NCI-H526 (cell line): ENCODE measurements at places on chromosomes 1 and 21.

DNA sequence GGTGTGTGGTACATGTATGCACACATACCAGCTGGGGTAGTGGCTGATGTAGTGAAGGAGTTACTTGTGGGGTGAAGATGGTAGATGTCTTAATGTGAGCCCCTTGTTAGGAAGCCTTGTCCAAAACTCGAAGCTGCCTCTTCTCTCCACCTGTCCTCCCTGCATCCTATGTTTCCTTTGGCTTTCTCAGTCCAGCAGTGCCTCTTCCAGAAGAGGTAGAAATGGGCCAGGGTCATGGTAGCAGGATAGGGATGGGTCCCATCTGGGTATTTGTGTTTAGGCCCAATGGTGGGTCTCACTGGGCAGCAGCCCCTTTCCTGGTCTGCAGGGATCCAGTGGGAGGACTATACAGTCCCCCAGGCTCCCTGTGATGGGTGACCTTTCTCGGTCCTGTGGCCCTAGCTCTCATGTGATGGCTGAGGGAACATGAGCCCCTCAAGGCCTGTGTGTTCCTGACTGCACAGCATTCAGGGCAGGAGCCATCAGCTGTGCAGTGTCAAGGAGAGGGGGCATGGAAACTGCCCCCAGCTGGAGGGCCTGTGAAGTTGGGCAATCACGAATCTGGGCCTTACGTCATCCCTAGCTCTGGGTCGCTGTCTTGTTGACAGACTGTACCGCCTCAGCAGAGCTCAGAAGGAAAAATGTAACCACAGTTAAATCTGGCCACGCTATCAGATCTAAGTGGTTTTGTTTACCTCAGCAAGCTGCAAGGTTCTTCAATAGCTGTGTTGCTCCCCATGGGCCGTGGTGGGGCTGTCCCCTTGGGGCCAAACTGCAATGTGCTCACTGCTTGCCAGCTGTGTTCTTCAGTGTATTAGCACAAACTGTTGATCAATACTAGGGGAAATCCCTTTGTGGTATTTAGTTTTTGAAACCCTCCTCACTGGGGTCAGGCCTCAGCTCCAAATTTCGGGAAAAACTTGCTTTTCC is 82.7 kb downstream of the NOS1AP start:
- DNase-seq = no peak

GRCh38 chr1:240586006-240586405 is 25.9 kb downstream of the GREM2 start:
- DNase-seq = no peak

DNA sequence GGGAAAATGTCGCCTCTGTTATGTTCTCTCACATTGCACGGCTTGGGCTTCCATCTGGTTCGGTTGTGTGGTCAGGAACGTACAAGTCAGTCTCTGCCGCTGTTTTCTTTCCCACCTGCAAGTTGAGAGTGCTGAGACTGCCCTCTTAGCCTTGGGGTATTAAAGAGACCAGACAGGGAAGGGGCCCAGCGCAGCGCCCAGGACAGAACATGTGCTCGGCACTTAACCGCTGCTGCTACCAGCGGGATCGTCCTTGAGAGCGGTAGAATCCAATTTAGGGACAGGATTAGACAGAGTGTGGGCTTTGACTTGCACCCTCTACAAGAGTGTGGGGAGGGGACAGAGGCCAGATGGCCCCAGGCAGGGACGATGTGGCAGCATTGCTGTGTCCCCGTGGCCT is 17.7 kb upstream of the AGPAT3 start:
- DNase-seq = no peak

DNA sequence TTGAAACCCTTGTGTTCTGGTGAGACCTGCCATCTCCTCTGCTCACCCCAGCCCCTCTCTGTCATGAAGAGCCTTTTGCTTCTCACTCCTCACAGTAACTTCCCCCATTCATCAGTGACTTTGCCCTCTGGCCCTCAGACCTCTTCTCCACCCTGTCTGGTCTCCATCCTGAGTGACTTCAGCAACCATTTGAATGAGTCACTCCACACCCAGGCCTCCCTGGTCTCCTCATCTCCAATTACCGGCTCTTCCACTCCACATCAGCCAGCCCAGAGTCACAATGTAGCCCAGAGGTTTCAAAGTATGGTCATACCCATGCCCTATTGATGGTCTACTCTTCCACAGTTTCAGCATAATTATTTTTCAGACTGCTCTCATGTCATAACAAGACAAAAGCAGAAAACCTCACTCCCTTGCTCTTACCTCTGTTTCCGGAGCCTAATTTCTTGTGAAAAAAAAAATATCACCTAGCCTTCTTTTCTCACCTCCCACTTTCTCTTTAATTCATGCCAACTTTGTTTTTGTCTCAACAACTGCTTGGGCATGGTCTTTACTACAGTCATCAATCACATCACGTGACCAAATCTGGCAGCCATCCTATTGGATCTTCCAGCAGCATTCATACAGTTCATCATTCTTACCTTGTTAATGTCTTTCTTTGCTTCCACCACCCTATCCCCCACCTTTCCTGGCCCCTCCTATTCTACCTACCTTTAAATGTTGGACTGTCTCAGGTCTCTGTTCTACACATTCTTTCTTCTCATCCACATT is 35.6 kb upstream of the NEK7 start:
- DNase-seq = no peak

DNA sequence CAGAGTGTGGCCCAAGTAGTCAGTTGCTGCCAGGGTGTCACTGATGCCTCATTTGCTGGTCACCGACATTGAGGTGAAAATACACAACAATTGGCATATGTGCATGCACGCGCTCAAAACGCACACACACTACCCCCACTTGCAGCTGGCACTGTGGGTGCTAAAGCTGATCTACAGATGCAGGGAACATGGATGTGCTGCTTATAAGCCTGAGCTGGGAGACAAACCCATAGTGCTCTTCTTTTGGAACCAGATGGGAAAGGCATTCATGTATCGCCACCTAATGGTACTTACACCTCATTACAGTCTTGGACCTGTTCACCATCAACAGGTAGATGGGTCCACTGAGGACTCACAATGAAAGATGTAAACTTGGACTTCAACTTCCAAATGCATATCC is 70.3 kb upstream of the CAMK1G start:
- peak; percentile 53 for DNase-seq

GRCh38 chr1:241834733-241835377 is 13.1 kb upstream of the EXO1 start:
- no peak for DNase-seq

GRCh38 chr1:224730540-224730939 is 114.4 kb downstream of the CNIH3 start:
- DNase-seq = no peak

- no peak for DNase-seq
These were observed 369.4 kb downstream of the KCNH1 start for GRCh38 chr1:210764536-210764935.

- DNase-seq = no peak
These were observed 1.3 kb downstream of the GIPC2 start for GRCh38 chr1:78047106-78047505.

GRCh38 chr1:222357252-222357651 is 190.7 kb downstream of the HHIPL2 start:
- DNase-seq = no peak

DNA sequence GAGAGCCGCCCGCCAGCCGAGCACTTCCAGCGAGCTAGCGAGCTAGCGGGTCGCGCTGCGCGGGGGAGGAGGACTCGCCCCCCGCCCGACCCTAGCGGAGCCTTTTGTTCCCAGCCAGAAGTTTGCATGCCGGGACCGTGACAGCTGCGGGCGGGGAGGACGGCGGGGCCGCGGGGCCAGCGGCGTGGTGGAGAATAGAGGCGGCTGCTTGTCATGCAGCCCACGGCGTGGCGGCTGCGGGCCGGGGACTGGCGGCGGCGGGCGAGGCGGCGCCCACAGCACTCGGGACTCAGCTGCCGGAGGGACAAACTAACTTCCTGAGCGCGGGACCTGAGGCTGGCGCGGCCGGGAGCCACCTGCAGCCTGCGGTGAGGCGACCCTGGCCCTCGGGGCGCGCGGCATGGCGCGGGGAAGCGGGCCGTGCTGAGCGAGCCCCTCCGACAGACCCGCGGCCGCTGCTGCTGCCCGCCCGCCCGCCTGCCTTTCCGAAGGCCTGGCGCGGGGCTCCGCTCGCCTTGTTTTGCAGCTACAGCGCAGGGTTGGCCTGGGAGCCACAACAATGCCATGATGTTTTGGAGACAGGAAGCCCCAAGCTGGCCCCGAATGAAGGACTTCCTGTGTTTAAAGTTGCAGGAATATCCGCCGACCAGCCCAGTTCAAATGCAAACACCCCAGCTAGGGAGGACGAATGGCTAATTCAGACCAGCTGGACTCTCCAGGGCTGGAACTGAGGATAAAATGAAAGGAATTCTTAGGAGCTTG is 82.2 kb upstream of the BMP8A start:
- peak; percentile 82 for DNase-seq

- no peak for DNase-seq
These were observed 23.2 kb downstream of the SLC44A5 start for GRCh38 chr1:75587692-75588091.

GRCh38 chr1:209395169-209395568 is 188.3 kb upstream of the CAMK1G start:
- DNase-seq = no peak

DNA sequence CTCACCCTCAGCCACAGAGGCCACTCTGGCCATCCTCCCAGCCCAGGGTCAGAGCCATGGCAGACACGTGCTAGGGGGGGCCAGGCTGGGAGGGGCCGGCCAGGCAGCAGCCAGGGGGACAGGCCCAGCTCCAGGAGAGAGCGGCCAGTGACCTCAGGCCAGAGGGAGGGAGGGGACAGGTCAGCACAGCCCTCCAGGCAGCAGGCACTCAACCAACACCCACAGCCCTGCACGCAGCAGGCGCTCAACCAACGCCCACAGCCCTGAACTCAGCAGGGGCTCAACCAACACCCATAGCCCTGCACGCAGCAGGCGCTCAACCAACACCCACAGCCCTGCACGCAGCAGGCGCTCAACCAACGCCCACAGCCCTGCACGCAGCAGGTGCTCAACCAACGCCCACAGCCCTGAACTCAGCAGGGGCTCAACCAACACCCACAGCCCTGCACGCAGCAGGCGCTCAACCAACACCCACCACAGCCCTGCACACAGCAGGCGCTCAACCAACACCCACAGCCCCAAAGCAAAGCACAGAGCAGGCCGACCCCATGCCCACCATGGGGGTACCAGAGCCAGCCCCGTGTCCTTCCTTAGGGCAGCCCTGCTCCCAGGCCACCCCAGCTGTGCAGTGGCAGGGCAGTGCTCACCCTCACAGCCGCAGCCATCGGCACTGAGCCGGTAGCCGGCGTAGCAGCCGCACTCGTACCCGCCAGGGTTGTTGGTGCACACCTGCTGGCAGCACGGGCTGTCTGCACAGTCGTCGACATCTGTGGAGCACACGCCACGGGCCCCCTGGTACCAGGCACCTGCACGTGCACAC is 55.9 kb downstream of the ARHGEF16 start:
- DNase-seq = no peak

DNA sequence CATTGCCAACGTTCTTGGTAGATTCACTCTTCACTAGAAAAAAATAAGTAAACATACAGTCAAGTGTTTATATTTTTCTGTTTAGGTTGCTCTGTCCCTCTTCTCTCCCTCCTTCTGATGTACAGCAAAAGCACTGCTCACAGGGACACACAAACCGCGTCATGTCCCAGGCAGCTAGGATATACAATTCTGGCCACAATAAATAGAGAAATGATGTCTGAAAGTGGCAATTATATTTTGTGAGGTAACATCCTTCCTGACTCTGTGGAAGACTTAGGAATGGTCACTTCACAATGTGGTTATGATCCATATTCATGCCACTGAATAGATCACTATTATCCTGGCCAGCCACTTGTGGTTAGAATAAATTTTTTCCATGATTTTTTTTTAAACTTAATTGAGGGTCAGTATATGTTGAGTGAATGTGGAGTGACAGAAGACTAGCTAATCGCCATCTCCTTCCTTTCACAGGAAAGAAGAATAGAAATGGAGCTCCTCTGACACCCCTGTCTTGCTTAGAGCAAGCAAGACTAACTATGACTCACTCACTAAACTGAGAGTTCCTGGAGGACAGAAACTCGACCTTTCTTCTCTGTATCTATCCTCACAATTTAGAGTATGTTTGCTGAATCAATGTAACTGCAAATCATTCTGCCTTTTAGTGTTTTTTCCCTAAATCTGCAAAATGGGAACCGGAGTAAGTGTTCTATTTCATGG is 54.0 kb downstream of the ZNHIT6 start:
- no peak for DNase-seq

- DNase-seq = no peak
These were observed 47.0 kb downstream of the C1orf198 start for GRCh38 chr1:230821346-230821745.

GRCh38 chr1:153350321-153350957 is 1.8 kb upstream of the PGLYRP4 start:
- no peak for DNase-seq
